Mesothelial cell of epicardium (in vitro differentiated cells): ENCODE measurements at places on chromosomes 2 and 18.

GRCh38 chr18:4077721-4078120 is 377.4 kb downstream of the DLGAP1 start:
- DNase-seq: no peak

DNA sequence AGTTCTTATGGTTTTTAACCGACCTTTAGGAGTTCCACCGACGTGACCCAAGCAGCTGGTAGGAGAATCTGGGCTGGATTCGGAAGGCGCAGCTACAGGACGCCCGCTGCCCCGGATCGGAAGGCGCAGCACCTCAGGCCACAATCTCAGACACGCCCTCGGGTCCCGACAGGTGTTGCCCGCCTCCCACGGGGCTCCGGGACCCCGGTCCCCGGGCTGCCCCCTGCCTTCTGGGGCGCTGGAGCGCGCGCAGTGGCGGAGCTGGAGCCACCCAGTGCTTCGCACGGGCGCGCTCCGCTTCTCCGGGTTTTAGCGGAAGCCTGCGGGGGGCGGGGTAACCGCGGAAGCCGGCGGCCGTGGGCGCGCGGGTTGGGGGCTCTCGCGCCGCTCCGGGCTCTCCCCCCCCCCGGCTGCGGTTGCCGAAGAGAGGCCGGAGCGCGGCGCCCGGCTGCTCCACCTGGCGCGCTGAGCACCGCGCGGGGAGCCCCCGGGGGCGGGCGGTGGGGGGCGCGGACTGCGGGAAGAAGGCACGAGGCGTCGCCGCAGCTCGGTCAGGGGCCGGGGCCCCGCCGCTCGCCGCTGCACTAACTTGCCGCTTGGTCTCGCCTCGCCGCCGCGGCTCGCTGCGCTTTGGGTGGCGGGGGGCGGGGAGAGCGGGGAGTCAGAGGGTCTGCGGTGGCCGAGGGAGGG is 718.8 kb downstream of the DPP10 start:
- DNase-seq: peak; percentile 57

GRCh38 chr18:76179257-76179656 is 315.8 kb downstream of the ZNF516 start:
- no peak for DNase-seq

DNA sequence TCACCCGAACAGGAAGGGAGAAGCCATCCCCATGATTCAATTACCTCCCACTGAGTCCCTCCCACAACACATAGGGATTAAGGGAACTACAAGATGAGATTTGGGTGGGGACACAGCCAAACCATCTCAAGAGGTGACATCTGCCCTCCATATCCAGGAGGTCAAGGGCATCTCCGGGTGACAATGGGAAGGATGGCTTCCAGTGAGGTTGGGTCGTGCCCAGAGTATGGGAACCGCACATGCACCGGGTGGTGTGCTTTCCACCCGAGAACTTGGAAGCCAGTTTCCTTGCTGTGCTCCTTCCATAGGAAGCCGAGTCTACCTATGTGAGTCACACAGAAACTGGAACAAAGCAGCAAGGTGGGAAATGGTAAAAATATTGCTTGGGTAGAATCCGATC is 216.9 kb upstream of the SALL3 start:
- DNase-seq: no peak

DNA sequence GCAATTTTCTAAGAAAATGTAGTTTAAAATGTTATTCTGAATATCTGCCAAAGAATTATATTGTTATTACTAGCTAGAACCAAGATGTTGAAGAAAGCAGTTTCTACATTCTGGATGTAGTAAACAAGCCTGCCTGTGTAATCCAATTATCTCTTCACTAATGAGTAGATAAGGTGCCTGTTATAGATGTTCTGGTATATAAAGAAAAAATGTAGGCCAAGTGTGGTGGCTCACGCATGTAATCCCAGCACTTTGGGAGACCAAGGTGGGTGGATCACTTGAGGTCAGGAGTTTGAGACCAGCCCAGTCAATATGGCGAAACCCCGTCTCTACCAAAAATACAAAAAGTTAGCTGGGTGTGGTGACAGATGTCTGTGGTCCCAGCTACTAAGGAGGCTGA is 28.9 kb downstream of the CD302 start:
- DNase-seq: no peak

- DNase-seq: no peak
Observed at GRCh38 chr18:62904396-62905285, 189.3 kb downstream of the PHLPP1 start.

- DNase-seq: no peak
Observed at GRCh38 chr2:157722580-157723234, 94.0 kb upstream of the ACVR1C start.
